ENCODE measurements at places on chromosomes 1 and 21.
A peak's percentile ranks its signal among the peaks of the same experiment; 100 is the strongest.

DNA sequence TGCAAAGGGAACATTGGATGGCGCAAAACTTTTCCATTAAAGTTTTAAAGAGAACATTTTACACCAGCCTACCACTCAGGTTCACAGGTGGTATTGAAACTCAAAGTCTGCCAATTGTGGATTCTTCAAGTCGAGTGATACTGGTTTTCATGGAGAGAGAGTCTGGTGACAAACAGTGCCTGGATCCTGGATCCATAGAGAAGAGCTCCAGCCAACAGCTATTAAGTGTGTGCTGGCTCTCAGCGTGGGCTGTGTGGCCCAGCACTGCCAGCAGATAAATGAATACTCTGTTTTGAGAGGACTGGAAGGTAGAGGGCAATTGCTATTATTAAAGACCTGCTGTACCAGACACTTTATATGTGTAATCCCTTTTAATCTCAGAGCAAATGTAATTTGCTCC, 118.9 kb upstream of the SYT6 start:
- DNase-seq = no peak

DNA sequence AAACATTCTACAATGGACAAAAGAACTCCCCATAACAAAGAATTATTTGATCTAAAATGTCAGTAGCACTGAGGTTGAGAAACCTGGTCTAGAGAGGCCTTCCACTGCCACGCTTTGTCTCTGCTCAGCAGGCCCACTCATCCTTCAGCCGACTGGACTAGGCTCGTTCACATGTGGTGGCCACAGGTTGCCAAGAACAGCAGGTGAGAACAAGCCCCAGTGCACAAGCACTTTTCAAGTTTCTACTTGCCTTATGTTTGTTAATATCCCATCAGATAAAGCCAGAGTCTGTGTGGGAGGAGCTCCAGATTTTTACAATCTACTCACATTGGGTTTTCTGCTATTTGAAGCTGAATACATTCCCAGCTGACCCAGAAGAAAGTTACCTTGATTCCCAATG, 9.1 kb upstream of the EFHD2 start:
- DNase-seq = no peak

GRCh38 chr1:22053861-22054770, 1.6 kb downstream of the CDC42 start:
- no peak for DNase-seq

GRCh38 chr1:44848456-44849181, 5.6 kb upstream of the PTCH2 start:
- no peak for DNase-seq

- DNase-seq = peak; percentile 79
Observed at GRCh38 chr1:116990612-116991151, 10.9 kb upstream of the CD101 start.

- no peak for DNase-seq
Observed at GRCh38 chr21:38760017-38760761, 45.5 kb upstream of the ETS2 start.

DNA sequence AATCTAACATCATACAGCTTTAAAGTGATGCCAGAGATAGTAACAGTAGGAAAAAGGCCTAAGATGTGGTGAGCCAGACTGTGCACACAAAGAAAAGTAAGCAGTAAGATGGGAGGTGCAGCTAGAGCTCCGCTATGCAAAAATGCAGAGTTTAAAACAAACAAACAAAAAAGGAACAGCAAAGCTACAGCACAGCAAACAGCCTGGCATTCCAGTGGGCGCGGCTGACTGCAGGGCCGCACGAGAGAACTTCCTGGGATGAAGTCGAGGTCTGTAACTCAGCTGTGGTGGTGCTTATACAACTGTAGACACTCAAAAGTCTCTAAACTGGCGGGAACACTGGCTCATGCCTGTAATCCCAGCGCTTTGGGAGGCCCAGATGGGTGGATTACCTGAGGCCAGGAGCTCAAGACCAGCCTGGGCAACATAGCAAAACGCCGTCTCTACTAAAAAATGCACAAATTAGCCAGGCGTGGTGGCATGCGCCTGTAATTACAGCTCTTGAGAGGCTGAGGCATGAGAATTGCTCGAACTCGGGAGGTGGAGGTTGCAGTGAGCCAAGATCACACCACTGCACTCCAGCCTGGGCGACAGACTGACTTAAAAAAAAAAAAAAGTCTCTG, 30.1 kb downstream of the PRDM15 start:
- no peak for DNase-seq

DNA sequence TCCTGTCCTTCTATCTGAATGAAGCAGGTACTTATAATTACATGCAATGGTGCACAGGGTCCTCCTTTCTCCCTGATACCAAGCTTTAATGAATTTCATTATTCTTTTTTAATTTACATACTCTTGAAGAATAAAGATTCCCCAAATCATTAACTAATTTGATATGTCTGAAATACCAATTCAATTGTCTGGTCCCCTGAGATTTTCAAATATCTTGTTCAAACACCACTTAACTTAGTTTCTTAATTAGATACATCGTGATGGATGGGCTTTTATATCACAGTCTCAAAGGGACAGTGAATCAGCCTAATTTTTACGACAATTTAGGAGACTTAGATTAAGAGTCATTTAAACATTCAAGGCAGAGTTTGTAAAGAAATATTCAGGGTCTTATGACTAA, 1054.6 kb downstream of the PLA2G4A start:
- no peak for DNase-seq
